NCI-H1930 (cell line): ENCODE measurements at places on chromosomes 1 and 21.

- DNase-seq: no peak
These were observed 37.1 kb downstream of the PRRX1 start for GRCh38 chr1:170700842-170701615.

DNA sequence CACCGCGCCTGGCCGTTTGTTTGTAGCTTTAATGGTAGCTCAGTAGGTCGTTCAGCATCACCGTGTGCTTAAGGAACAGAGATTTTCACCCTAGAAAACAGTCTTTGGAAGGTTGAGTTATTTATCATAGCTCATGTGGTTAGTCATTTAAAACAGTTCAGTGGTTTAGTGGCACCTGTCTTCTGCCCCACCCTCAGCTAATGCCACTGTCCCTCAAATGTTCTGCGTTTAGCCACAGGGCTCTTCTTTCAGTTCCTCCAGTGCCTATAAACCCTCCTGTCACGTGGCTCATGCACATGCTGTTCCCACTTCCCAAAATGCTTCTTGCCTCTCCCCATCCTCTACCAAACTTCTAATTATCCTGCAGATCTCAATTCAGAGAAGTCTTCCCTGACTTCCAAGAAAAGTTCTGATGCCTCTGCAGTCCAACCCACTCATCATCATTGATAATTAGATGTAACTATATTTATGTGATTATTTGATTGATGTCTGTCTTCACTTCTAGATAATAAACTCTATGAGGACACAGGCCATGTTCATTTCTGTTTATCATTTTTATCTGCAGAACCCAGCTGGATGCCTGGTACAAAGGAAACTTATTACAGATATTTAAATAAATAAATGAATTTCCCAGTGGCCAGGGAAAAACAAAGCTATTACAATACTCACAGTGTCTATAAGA is 14.4 kb upstream of the DIPK1A start:
- no peak for DNase-seq

DNA sequence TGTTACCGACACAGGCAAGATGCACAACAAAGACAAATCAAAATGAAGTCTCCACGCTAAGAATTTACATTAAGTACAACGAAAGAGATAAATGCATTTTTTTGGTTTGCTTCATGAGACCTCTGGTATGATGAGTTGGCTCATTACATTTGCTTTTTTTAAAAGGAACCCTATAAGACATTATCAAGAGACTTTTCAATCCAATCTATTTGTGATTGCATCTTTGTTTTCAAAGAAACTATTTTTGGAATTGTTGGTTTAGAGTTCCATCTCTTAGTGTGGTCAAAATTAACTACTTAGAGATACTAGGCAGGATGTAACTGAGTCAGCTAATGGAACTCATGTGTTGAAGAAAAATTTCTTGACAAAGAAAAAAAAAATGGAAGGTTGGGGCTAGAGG is 200.1 kb downstream of the ZC3H11B start:
- no peak for DNase-seq

GRCh38 chr1:156766298-156767100 is 836 bp upstream of the PRCC start:
- no peak for DNase-seq

GRCh38 chr1:2556277-2556677 is at the start of gene TNFRSF14:
TNFRSF14 (plus strand) TSS chr1:2556371; CDS start chr1:2556665, 294 bp downstream.
- no peak for DNase-seq

- DNase-seq: no peak
These were observed 31.2 kb downstream of the MTARC1 start for GRCh38 chr1:220817907-220818306.

GRCh38 chr1:41724248-41724647 is 194.5 kb downstream of the HIVEP3 start:
- no peak for DNase-seq

DNA sequence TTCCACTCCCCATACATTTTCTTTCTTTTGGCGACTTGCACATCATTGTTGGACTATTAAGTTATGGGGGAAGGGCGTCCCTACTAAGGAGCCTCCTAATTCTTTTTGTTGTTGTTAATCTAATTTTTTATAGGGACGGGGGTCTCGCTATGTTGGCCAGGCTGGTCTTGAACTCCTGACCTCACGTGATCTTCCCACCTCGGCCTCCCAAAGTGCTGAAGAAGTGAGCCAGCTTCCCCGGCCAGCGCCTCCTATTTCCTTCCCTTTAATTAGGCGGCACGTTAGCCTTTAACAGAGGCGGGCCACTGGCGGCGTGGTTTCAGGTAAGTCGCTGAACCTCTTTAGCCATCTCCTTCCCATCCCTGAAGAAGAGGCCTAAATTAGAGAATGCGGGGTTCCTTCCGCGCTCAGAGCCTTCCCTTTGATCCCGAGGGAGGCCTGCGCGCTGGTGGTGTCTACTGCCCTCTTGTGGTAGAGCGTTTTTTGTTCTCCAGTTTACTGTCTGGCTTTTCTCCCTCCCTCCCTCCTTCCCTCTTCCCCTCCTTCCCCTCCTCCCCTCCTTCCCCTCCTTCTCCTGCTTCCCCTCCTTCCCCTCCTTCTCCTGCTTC is 38.1 kb downstream of the TNFRSF9 start:
- DNase-seq: peak; percentile 68

DNA sequence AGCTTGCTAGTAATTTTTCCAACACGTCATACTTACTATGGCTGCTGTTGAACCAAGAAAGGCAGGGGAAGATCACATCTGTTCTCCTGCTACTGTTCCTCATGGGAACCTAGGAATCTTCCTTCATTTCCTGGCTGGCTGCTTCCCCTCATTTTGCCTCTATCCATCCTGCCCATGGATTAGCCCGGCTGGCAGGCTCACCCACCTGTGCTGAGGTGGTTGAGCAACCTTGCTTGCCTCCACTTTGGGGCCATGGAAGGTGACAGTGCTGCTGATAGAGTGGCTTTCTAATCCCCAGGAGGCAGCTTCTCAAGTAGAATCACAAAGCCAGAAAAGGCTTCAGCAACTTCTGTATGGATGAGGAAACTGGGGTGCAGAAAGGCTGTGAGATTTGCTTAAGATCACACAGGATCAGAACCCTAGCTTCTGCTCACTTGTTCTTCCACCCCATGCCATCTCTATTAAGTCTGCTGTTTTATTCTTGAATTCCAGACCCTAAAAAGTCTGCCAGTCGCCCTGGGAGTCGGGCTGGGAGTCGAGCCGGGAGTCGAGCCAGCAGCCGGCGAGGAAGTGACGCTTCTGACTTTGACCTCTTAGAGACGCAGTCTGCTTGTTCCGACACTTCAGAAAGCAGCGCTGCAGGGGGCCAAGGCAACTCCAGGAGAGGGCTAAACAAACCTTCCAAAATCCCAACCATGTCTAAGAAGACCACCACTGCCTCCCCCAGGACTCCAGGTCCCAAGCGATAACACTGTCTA is 6.2 kb upstream of the BMP8A start:
- no peak for DNase-seq

DNA sequence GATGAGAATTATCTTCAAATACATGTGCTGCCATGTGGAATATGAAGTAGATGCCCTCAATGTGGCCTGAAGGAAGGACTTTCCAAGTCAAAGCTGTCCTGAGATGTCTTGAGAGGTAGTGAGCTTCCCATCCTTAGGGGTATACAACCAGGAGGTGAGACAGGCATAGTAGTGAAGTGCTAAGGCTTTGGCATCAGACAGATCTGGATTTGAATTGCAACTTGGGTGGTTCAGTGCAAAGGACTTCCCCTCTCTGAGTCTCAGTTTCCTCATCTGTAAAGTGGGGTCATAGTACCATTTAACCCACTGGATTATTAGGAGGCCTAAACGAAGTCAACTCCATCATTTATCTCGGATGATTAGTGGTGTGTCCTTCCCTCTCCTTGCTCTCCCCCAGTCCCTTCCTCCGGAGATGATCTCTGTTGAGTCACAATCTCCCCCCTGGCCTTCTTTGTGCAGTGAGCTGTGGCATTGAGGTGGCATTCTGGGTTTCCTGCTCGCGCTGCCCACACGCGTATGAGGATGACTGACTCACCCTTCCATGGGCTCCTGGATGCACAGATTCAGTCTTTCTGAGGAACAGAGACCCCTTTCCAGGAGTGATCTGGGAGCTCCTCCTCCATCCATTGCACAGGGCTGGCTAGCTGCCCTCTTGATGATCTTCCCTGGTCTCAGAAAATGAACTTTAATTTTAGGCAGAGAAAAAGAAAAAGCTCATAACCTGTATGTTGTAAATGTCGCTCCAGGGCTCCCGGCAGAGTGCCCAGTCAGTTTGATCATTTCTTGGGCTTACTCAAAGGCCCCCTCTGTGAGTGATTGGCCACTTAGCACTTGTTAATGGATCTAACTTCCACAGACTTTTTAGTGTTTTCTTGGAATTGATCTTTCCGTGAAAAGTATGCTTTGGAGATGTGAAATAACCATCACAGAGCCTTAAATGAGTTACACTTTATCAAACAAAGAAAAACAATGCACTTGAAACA is 354.6 kb downstream of the PTPRU start:
- no peak for DNase-seq

- no peak for DNase-seq
These were observed 698 bp upstream of the UCK2 start for GRCh38 chr1:165826565-165827267.

GRCh38 chr1:110242731-110243130 is 32.6 kb downstream of the KCNC4 start:
- DNase-seq: no peak

DNA sequence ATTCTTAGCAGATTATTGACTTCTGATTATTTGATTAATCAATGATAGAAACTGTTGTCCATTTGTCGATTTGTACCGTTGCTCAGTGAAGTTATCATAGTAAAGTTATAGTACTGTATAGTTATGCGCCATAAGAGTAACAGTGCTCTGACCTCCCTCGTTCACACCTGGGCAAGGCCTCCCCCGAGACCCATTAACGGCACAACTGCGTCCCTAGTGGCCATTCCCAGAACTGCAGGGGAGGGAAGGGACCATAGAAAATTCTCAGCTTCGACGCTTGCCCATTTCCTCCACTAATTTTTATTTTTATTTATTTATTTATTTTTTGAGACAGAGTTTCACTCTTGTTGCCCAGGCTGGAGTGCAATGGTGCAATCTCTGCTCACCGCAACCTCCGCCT is 334.4 kb downstream of the DSCAM start:
- DNase-seq: no peak

- DNase-seq: no peak
These were observed 207.7 kb downstream of the LYPLAL1 start for GRCh38 chr1:219381396-219381795.

GRCh38 chr1:165052431-165052830 is 304.1 kb downstream of the LMX1A start:
- DNase-seq: no peak

DNA sequence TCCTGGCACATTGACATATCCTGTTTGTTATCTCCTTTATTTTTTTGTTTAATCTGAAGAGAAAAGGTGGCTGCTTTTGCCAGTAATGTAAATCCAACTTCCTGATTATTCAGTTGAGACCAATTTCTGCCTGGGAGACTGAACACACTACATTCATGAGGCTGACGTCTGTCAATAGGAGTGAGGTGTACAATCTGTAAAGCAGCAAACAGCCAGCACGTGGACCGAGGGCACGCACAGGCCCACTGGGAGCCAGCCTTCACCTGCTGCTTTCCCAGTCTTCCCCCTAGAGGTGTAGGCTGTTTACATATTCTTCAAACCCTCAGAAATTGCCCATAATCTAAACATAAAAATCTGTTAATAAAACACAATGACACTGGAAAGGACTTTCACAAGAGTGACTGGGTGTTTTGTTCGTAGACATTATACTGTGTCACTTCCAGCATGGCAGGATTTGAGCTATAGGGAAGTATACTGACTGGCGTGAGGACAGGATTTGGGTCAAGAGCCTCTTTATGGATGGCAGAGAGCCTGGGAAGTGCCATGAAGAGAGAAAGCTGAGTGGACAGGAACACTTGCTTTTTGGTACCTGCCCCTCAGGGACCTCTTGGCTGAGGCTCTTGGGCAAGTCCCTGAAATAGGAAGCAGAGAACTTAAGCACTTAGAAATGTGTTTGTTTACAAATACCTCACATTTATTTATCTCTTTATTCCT is 552.9 kb upstream of the CAMK1G start:
- peak; percentile 62 for DNase-seq

DNA sequence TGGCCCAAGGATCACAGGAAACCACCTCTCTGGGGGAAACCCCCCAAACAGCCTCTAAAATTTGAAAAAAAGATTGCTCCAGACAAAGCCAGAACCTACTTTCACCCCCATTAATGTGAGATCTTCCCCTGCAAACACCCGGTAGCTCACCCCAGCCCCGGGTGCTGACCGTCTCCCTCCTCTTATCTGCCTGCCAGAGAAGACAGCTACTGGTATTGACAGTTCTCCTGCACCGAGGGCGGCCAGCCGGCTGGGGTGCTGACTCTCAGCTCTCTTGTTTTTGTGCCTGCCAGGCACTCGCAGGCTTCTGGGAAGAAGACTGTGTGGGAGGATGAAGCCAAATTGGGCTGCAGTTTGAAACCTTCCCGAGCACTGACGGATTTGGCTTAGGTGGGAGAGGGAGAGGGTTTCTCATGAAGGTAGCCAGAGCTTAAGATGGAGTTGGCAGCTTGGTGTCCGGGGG is 48.2 kb downstream of the RASSF5 start:
- DNase-seq: no peak

DNA sequence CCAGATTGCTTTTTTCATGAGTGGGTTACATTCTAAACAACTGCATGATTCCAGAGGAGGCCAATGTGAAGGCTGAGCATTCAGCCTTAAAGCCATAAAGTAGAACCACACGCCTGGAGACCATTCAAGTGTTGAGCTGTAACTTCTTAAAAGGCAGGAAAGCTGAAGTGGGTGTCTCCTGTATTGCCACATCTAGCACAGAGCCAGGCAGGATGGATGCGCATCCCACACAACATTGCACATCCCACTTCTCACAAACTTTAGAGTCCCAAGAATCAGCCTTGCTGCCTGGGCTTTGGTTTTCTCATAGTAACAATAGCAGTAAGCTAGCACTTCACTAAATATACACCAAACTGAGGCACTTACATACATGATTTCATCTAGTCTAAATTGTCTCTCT is 151.7 kb downstream of the DAB1 start:
- no peak for DNase-seq

GRCh38 chr21:40373761-40374160 is 473.2 kb downstream of the DSCAM start:
- DNase-seq: no peak

DNA sequence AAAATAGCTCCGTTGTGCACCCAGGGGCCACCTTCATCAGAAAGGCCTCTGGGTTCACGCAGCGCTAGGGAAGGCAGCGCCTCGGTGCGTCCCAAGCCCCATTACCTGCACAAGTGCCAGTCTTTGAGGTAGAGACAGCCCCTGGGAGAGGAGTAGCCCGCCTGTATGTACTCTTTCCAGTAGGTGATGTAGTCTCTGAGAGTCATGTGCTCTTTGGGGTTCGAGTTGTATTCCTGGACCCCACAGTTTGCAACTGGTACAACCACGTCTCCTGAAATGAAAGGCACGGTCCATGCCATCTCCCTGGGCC is 601 bp downstream of the JMJD4 start:
- DNase-seq: no peak
